ENCODE measurements at places on chromosomes 12 and 14.

DNA sequence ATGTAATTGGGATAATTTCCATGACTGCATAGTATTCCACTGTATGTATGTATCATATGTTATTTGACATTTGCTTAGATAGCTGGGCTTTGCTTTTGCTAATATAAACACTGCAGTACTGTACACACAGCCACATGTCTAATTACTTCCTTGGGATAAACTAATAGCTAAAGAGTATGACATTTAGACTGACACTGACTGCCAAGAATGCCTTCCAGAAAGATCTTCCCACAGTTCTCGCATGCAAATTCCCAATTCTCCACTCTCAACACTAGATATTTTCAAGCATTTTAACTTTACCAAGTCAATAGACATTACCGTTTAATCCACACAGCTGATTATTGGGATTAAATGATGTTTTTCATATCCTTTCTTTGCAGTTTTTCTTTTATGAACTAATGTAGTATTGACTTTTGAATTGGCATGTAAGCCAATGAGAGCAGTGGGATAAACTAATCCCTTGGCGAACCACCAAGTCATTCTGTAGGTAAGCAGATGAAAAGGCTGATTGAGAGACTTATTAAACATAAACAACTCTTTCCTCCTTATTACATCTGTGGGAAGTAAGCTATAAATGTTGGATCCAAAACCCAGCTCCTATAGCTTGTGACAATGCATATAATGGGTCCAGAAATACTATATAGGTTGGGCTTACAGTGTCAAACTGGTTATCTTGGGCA, 55.5 kb downstream of the STON2 start:
- no peak for DNase-seq

GRCh38 chr14:57747036-57747435, 118.9 kb downstream of the SLC35F4 start:
- no peak for DNase-seq

- no peak for DNase-seq
These were observed 152.5 kb upstream of the BTG1 start for GRCh38 chr12:92297932-92298696.

GRCh38 chr12:48118284-48118871, 786 bp upstream of the PFKM start:
- DNase-seq = no peak

GRCh38 chr14:23112359-23113178, 6.5 kb downstream of the CEBPE start:
- DNase-seq = no peak

- no peak for DNase-seq
These were observed 17.1 kb downstream of the ACTN1 start for GRCh38 chr14:68961781-68962584.

GRCh38 chr12:54917001-54917488, 62.7 kb downstream of the MUCL1 start:
- no peak for DNase-seq
